SW 1271 (cell line): ENCODE measurements at places on chromosomes 3 and 15.

DNA sequence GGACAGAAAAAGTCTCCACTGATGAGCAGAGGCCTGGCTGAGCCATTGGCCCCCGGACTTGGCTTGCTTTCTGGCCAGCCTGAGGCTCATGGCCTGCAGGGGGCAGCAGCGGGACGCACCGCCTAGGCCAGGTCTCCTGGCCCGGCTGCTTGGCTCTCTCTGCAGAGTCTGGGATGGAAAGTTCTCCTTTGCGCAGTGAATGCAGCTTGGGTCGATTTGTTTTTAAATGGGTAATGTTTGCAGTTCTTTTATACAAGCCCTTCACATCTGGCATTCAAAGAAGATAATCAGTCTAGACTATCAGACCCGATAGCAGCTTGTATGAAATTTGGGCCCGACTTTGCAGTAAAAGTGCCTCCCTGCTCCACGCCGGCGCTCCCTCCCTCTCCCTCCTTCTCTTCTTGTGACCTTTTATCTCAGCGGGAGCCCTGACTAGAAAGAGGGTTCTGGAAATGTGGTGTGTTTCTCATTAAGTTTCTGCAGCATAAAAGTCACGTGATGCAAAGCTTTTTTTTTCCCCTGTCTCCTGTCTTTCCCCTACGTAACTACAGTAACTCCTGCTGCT, 59.9 kb downstream of the ZNF621 start:
- DNase-seq, result peak; percentile 19

- no peak for DNase-seq
Observed at GRCh38 chr3:58005669-58006068, 2.6 kb upstream of the FLNB start.

GRCh38 chr3:185521349-185522138, 22.7 kb upstream of the TMEM41A start:
- no peak for DNase-seq

- DNase-seq, result no peak
Observed at GRCh38 chr3:13631256-13631655, 82.3 kb downstream of the FBLN2 start.

DNA sequence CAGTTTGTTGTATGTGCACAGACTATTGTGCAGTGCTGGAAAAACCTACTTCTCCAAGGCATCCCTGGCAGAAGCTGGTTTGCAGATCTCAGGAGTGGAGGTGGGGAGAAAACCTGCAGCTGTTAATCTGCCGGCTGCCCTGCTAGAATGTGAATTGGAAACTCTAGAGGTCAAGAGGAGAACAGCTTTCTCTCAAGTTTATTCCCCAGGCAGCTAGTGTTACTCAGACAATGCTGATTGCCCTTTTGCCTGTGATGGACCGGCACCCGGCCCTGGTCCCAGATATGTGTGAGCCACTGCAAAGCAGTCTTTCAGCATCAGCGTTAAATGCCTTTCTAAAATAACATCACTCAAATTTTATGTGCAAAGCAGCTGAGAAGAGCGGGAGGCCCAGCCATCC, 129.7 kb upstream of the TPM1 start:
- DNase-seq, result no peak

- DNase-seq, result no peak
Observed at GRCh38 chr3:49276475-49277382, at the start of gene C3orf62. Gene C3orf62, minus strand, starts transcription at chr3:49277232. Its CDS starts 360 bp downstream, at chr3:49276872.

DNA sequence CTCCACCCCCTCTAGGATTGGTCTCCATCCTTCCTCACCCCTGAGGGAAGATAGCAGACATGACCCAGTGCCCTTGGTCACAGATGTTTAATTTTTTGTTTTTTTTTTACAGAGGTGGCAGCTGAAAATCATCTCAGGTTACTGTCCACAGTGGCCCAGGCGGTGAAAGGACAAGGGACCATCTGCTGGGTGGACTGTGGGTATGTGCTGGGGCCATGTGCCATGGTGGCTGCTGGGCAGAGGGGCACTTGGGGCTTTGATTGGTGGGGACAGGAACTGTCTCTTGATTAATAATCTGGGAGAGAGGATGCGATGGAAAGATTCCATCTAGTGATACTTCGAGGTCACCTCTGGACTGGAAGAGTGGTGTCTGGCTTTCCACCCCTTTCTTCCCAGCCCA, 25.4 kb downstream of the PDIA5 start:
- no peak for DNase-seq

GRCh38 chr3:49462222-49462621, 7.8 kb upstream of the DAG1 start:
- no peak for DNase-seq

- no peak for DNase-seq
Observed at GRCh38 chr3:182567700-182568099, 225.6 kb upstream of the ATP11B start.

- no peak for DNase-seq
Observed at GRCh38 chr15:59174835-59175831, 31.5 kb upstream of the LDHAL6B start.

- DNase-seq, result peak; percentile 32
Observed at GRCh38 chr3:126782536-126782935, 78.5 kb downstream of the CHCHD6 start.

GRCh38 chr3:109050591-109051167, 67.3 kb downstream of the MORC1 start:
- DNase-seq, result no peak

DNA sequence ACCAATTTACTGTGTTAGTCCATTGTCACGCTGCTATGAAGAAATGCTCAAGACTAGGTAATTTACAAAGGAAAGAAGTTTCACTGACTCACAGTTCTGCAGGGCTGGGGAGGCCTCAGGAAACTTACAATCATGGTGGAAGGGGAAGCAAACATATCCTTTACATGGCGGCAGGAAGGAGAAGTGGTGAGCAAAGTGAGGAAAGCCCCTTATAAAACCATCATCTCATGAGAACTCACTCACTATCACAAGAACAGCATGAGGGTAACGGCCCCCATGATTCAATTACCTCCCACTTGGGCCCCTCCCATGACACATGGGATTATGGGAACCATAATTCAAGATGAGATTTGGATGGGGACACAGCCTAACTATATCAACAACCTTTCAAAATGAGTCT, 20.2 kb downstream of the USF3 start:
- DNase-seq, result no peak

GRCh38 chr15:31179693-31180092, 78.2 kb upstream of the TRPM1 start:
- DNase-seq, result no peak

GRCh38 chr3:122975924-122976293, 51.7 kb downstream of the SEMA5B start:
- DNase-seq, result no peak

- DNase-seq, result peak; percentile 77
Observed at GRCh38 chr3:101643861-101644613, 32.9 kb downstream of the ZBTB11 start.

- DNase-seq, result no peak
Observed at GRCh38 chr3:55091381-55092225, 163.7 kb upstream of the LRTM1 start.

DNA sequence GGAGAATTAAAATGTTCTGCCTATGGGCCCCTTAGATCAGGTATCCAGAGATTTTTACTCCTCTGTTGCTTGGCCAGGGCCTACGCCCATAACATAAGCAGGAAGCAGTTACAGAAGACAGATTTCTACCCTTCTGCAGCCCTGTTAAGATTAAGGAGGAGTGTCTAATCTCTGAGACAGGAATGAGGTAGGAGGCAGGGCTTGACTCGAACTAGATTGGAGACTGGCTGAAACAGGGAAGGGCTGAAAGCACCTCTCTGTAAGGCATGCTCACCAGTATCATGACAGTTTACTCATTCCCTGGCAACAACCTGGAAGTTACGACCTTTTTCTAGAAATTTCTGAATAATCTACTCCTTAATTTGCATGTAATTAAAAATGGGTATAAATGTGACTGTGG, 16.7 kb downstream of the PLA2G4D start:
- no peak for DNase-seq

DNA sequence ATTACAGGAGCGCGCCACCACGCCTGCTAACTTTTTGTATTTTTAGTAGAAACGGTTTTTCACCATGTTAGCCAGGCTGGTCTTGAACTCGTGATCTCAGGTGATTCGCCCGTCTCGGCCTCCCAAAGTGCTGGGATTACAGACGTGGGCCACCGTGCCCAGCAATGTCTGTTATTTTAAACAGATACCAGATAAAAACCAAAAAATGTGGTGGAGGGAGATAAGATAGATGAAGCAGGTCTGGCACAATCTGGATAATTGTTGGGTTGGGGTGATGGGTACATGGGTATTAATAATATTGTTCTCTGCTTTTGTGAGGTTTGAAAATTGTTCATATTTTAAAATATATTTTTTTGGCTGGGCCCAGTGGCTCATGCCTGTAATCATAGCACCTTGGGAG, 4.7 kb downstream of the RNF111 start:
- DNase-seq, result no peak

DNA sequence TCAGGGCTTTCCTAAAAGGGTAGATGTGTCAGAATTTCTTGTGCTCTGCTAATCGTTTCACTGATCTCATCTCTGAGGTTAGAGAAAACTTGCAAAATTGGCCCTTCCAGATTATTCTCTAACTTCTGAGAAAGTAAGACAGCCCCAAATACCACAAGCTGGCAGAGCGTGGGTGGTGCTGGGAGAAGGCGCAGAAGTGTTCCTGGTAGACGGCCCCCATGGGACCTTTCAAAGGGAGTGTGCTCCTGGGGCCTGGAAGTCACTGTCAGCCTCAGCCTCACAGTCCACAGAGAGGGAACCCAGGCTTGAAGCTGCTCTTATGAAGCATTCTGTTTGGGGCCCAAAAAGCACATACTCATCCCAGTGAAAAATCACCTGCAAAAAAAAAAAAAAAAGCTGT, 86.5 kb upstream of the PFN2 start:
- no peak for DNase-seq

- peak; percentile 71 for DNase-seq
Observed at GRCh38 chr3:190586631-190587011, 72.7 kb downstream of the IL1RAP start.

DNA sequence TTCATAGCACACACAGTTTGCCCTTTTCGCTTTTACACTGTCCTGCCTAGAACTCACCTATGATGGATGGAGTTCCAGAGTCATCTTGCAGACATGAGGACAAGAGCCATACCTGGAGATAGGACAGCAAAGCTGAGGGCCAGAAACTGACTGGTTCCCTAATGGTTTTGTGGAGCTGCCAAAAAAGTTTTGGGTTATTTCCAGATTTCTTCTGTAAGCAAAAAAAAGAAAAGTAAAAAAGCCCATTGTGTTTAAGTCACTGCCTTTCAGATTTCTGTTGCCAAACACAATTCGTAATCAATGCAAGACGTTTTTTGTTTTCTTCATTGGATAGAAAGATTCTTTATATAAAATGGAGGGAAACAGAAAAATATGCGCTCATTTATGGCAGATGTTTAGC, 42.4 kb upstream of the KY start:
- no peak for DNase-seq

DNA sequence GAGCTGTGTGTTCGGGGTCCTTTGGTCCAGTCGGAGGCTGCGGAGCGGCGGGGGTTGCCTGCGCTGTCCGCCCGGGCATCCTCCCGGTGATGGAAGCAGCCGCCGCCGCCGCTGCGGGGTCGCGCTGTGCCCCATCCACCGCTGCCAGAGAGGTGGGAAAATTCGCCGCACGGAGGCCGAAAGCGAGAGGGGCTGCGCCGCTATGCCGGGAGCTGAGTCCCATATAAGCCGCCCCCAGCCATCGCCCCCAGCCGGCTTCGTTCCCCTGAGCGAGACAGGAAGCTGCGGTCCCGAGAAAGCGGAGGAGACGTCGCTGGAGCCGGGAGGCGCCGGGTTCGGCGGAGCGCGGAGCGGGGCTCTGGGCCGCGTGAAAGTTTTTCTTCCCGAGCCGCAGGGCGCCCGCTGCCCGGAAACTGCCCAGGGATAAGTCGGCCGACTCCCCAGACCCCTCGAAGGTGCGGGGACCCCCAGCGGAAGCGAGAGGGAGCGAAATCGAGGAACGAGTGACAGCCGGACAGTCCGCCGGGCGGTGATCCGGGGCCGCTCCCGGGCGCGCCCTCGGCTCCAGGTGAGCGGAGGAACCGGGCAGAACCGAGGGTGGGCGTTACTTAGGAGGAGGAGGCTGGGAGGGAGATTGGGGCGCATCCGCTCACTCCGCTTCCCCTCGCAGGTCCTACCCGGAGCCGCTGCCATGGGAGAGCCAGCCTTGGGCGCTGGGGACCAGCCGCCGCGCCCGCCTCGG, 574 bp downstream of the CHST2 start:
- no peak for DNase-seq

- no peak for DNase-seq
Observed at GRCh38 chr3:45603226-45603625, 8.7 kb downstream of the LIMD1 start.

- DNase-seq, result no peak
Observed at GRCh38 chr3:78497021-78497420, 1270.8 kb downstream of the ROBO1 start.

DNA sequence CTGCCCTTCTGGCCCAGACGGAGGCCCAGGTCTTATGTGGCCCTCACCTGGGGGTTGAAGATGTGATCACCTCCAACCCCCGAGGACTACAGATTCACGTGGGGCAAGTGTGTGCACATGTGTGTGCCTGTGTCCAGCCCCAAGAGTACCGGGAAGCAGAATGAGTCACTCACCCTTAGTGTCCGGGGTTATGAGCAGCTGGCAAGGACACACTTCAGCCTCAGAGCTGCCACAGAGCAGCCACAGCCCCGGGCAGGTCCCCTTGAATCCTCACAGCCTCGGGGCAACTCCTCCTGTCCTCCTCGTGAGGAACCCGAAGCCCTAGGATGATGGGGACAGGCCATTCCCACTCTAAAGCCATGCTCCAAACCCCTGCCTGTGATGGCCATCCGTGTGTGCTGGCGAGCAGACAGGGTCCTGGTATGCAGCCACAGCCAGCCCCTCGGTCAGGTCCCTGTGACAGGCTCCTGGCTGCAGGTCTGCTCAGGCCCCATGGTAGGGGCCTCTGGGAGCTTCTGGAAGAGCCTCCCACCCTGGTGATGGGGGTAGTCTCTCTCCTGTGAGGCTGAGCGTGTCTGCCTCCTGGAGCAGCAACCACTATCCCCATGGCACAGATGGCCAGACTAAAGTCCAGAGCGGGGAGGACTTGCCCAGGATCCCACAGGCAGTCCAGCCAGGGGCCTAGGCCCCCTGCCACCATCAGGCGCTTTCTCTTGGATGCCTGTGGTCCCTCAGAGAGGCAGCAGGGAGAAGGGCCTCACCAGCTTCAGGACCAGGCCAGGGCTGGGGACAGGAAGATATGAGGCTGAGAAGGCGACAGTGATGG, 852 bp downstream of the STAB1 start:
- no peak for DNase-seq

DNA sequence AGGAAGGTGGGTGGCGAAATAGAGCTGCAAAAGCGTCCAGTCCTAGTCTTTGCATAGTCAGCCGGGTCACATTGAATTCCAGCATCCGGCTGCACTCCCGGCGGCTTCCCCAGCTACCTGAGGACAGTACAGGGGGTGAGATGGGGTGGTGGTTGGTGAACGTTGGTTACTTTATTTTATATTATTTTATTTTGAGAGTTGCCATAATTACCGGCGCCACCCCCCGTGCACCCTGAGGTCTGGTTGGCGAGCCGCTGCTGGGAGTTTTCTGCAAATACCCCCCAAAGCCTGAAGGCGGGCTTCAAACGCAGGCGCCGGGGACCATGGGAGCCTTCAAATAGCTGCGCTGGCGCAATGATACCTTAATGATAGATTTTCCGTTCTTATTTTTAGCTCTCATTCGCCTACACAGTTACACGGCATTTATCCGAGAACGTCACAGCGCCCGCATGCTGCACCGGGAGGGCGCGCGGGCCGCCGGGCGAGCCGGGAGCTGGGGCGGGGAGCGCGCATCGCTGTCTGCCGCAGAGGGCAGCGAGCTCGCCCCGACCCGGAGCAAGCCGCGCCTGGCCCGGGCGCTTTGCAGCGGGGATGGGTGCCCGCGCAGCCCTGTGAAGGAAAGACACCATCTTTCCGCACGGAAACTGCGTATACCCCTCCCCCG, 756 bp upstream of the RASGRF1 start:
- DNase-seq, result no peak
